Activated CD8-positive, alpha-beta T cell treated with anti-CD3 and anti-CD28 coated beads for 36 hours (primary cell): ENCODE measurements at places on chromosomes 7 and 10. TPM values are rescaled to one million over a fixed set of nuclear protein-coding genes. Genes with fewer than 3 reads are reported as not detected.

GRCh38 chr7:78787854-78788253 lies 665.6 kb downstream of the MAGI2 start:
- DNase-seq, result no peak

DNA sequence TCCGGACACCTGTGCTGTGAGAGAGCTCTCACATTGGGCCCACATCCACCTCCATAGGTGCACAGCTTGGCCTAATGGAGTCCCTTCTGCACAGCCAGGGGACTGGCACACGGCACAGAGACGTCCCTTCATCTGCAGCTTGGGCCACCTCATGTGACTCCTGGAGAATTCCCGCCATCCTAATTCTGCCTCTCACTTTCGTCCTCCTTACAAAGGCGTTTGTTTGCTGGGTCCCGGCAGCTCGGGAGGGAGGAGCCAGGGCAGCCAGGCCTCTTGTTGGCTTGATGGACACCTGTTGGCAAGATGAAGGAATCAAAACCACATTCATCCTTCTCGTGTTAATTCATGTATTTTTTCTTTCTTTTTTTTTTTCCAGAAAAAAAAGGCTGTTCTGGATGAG lies 30.7 kb upstream of the TTYH3 start:
- no peak for DNase-seq

- DNase-seq, result no peak
These were observed 239.5 kb downstream of the PLXNA4 start for GRCh38 chr7:132336797-132337196.

LIPN gene
- not detected for total RNA-seq

- DNase-seq, result no peak
These were observed 68.9 kb downstream of the CD36 start for GRCh38 chr7:80707318-80707717.
